Activated CD4-positive, alpha-beta T cell treated with anti-CD3 and anti-CD28 coated beads, Interleukin-2, amount 50 U/mL, for 24 hours (primary cell): ENCODE measurements at places on chromosomes 7 and 10.

DNA sequence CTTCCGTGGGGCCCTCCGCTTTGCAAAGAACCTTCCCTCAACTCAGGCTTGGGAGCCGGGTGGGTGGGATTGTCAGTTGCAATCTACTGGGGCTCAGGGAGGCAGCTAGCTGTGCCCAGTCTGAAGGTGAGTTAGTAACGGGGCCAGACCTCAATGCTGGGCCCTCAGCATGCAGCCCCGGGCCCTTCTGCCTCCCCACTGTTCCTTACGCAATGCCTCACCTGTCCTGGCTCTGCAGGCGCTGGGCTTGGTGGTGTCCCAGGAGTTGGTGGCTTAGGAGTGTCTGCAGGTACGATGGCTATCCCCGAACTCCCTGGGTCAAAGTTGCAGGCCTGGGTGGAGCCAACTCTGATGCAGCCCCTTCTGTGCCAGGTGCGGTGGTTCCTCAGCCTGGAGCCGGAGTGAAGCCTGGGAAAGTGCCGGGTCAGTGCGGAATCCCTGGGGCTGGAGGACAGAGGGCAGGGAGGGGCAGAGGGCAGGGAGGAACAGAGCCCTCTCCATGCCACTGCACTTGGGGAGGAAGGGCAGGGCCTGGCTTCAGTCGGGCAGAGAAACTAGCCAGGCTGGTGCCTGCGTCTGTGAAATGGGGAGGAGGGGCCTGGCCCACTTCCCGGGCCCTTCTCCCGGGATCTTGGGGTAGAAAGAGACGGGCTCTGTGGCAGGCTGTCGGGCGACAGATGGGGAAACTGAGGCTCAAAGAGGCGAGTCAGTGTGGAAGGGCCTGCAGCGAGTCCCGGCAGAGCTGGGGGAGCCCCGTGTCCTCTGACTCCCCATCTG, 15.0 kb downstream of the ELN start:
- DNase-seq = no peak

DNA sequence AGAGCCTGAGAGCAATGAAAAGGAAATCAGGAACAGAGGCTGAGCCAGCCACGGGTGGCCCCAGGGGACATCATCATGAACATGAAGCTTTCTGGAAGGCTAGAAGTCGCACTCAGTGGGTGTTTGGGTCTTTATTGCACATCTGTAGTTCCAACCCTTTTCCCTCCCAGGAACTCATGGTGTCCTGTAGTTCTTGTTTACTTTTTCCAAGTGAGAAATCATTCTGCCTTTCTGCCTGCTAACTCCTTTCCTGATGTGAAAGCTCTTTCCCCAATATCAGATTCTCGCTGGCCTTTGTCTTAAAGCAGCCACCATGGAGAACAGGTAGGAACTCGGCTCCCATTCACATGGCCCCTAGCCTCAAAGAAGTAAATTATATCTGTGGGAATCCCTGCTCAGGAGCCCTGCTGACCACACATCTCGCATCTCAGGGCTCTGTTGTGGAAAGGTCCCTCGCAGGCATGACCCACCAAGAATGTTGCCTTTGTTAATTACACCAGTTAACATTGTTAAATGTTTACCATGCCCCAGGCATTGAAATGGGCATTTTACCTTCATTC, 542.7 kb downstream of the TNS3 start:
- no peak for DNase-seq

DNA sequence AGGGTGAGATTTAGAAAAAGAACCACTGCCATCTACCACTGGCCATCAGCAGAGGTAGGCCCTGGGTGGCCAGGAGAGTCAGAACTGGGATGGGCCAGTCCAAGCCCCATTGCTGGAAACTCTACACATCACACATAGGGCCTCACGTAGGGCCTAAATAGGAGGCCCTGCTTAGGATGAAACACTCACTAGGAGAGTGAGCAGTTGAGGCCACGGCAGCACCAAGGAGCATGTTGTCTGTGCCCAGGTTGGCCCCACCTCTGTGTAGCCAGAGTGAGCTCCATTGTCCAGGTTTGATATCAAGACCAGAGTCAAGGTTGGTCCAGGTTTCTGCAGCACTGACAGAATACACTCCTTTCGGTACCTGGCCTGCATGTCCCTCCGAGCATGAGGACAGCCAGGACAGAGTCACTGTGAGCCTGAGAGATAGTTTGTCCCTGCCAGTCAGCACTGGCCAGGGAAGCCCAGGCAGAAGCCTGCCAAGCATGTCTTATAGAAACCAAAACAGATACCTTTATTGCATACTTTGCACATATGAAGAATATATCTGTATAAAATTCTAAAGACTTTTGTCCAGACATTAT, 77.9 kb upstream of the CAMK2B start:
- no peak for DNase-seq

- DNase-seq = no peak
Observed at GRCh38 chr7:23759671-23760391, 49.8 kb downstream of the STK31 start.

DNA sequence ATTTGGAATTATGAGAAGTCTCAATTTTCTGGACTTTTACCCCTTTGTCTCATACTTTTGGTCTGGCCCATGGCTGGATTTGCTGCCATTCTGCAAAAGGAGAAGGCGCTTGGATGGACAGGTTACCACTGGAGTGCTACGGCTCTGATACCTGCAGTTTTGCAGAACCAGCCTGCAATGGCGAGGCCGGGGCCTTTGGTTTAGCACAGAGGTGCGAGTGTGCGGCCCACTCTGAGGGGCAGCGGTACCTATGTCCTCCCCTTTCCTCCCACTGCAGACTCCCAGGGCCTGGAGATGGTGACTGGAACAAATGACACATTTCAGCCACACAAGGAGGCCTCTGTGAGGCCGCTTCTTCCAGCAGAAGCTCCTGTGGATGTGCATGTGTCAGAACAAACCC, 11.9 kb downstream of the ZNF777 start:
- DNase-seq = no peak

GRCh38 chr10:133329491-133330202, 7.0 kb downstream of the CALY start:
- peak; percentile 82 for DNase-seq

- DNase-seq = no peak
Observed at GRCh38 chr10:34506786-34507185, 308.3 kb downstream of the PARD3 start.

- DNase-seq = no peak
Observed at GRCh38 chr10:96625173-96625572, 38.4 kb upstream of the TM9SF3 start.

DNA sequence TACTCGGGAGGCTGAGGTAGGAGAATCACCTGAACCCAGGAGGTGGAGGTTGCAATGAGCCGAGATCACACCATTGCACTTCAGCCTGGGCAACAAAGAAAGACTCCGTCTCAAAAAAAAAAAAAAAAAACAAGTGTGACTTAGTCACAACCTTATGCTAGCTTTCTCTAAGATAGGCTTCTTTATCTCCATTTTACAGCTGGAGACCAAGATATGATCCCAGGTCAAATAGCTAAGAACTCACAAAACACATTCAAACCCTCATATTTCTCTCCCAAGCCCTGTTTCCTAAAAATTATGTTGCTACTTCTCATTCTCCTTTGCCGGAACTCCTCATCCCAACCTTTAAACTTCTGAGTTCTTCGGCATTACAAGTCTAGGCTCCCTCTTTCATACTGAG, 13.0 kb upstream of the DHTKD1 start:
- DNase-seq = no peak

GRCh38 chr7:1320616-1321240, 88.1 kb downstream of the UNCX start:
- DNase-seq = no peak

GRCh38 chr7:158569858-158570323, 17.7 kb downstream of the PTPRN2 start:
- no peak for DNase-seq

- DNase-seq = no peak
Observed at GRCh38 chr7:96649981-96650380, 59.7 kb downstream of the SEM1 start.

DNA sequence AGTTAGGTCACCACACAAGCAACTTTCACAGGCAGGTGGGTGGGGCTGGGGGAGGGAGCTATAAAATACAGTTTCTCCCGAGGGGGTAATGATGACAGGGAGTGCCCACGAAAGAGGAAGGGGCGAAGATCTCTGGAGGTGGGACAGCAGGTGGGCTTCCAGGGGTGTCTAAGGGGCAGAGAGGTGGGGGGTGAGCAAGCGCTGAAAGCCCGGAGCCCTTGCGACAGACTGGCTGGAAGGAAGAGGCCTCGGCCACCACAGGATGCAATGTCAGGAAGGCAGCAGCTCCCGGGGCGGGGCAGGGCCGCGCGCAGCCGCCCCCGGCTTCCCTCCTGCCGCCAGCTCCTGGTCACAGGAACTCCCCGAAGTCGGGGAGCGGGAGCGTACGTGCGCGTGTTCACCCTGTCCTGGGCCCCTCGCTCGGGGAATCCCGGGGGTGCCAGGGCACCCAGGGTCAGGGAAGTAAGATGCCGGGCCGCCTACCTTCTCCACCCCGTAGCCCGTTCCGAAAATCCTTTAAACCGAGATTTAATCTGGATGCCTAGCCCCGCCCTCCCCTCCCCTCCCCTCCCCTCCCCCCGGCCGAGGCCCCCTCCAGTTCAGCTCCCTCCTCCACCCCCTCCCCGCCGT, 105.2 kb upstream of the PPIF start:
- DNase-seq = peak; percentile 30

- DNase-seq = no peak
Observed at GRCh38 chr7:4052130-4052529, 630.0 kb upstream of the FOXK1 start.

DNA sequence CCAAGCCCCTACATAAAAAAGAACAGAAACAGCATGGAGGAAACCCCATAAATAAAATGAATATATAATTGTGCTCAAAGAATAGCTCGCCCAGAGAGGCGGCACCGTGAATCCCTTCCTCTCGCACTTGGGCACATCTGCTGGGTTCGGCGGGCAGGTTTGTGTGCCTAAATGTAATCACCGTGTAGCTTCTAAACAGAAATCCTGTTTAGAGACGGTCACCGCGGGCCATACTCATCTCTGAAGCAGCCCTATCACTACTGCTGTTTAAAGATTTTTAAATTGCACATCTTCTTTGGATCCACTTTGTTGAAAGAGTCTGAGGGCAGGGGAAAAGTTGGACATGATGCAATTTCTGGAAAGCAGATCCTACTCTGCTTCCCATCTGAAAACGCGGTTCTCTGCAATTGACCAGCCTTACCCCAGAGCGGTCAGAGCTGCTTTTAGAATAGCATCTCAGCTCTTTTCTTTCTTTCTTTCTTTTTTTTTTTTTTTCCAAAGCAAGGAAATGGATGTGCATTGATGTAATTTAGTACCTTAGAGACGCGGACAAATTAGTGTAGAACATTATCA, 6.4 kb downstream of the DRGX start:
- no peak for DNase-seq

DNA sequence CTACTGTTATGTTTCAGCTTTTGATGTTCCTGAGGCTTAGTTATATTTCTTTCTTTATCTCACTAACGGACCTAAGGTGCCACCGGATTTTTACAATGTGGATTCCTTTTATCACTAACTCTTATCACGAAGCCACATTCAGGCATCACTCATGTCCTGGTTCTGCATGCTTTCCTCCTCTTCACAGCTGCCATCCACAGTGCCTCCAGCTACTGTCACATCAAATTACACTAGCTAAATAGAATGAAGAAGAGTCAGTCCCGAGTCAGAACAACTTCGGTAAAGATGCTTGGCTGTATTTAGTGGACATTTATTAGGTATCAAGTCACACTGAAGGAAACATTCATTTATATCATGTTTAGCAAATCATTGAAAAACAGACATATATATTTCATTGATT, 153.2 kb downstream of the NEBL start:
- no peak for DNase-seq

- DNase-seq = no peak
Observed at GRCh38 chr7:114854369-114854768, 67.5 kb upstream of the MDFIC start.

GRCh38 chr10:124303662-124304418, 114.9 kb downstream of the OAT start:
- no peak for DNase-seq

DNA sequence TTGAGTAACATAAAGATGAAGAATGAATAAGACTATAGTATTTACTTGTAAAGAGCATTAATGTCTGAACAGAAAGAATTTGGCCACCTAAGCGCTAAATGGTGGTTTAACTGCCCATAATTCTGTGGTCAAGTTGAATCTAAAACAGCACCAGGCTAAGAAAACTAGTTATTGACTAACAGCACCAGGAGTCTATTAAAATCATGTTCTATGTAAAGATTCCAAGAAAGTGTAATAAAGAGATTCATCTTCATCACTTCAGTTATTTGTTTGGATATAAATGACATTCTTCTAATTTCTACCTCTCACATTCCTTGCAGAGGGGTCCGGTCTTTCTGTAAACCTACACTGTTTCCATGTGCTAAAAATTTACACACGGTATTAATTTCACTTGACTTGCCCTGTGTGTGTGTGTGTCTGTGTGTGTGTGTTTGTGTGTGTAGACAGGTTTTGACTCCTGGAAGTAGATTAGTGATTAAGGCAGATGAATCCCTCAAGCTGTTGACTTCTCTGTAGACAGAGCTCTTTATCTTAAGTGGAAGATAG, 84.4 kb downstream of the KLF6 start:
- no peak for DNase-seq

GRCh38 chr7:44985900-44986217, 7.0 kb upstream of the MYO1G start:
- no peak for DNase-seq

GRCh38 chr7:116911801-116912200, 41.5 kb upstream of the ST7 start:
- no peak for DNase-seq

- DNase-seq = no peak
Observed at GRCh38 chr7:104450861-104451260, 122.5 kb downstream of the LHFPL3 start.

GRCh38 chr10:112374724-112375541, 1.0 kb downstream of the ACSL5 start:
- DNase-seq = peak; percentile 5

- DNase-seq = no peak
Observed at GRCh38 chr10:63491588-63492316, 26.0 kb upstream of the JMJD1C start.

DNA sequence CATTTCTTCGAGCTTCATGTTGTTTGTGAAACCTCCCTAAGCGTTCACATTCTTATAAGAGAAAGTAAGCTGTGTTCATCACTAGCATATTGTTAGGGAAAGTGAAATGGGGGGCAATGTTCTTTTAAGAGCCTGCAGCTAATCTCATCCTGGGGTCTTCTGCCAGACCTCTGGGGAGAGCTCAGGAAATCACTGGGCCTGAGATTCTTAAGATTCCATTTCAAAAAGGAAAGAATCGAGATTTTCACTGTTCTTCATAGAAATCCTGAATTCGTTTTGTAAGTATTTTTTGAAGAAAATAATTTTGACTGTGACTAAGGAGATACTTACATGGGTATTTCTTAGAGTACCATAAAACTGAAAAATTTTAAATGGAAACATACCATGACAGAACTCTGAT, 160.7 kb downstream of the CDCA7L start:
- DNase-seq = no peak

- no peak for DNase-seq
Observed at GRCh38 chr10:104492329-104492940, 138.8 kb downstream of the CFAP58 start.

GRCh38 chr10:123570898-123571515, 95.1 kb upstream of the GPR26 start:
- no peak for DNase-seq

- DNase-seq = no peak
Observed at GRCh38 chr7:149455175-149455950, 5.5 kb downstream of the ZNF777 start.
